ENCODE measurements at places on chromosomes 7 and 10. TPM values are rescaled to one million over a fixed set of nuclear protein-coding genes. Genes with fewer than 3 reads are reported as not detected.

DNA sequence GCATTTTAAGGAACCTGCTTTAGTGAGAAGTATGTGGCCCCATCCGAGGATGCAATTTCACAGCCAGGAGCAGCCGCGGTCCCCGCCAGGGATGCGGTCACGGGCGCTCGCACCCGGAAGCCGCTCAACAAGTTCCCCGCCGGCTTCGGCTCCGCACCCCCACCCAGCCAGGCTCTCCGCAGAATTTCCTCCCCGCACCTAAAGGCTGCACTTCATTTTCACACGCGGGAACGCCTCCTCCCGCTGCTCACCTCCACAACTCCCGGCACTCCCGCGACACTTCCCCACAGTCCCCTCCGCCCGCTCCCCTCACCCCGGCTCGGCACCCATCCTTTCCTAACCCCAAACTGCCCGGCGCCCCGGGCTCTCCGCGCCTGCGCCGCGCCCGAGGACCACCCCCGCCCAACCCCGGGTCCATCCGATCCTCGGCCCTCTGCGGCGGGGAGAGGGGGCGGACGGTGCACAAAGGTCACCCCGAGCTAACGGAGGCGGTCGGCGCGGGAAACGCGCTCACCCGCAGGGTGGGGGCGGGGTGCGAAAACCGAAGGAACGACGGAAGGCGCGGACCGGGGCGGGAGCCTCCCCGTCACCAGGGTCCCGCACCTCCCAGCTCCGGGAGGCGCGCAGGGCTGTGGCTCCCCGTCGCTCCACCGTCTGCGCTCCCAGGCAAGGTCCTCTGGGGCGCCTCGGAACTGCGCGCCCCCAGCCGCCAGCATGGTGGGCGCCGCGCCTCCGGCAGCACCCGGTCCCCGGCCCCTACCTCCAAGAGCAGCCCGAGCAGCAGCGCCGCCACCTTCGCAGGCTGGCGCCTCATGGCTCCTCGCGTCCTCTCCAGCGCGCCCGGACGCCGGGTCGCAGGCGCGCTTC lies 558 bp downstream of the VOPP1 start:
- DNase-seq, result peak; percentile 63

- DNase-seq, result no peak
These were observed 1288.0 kb upstream of the SORCS1 start for GRCh38 chr10:108452533-108452932.

GRCh38 chr10:101856626-101857025 lies 13.0 kb upstream of the KCNIP2 start:
- no peak for DNase-seq

DNA sequence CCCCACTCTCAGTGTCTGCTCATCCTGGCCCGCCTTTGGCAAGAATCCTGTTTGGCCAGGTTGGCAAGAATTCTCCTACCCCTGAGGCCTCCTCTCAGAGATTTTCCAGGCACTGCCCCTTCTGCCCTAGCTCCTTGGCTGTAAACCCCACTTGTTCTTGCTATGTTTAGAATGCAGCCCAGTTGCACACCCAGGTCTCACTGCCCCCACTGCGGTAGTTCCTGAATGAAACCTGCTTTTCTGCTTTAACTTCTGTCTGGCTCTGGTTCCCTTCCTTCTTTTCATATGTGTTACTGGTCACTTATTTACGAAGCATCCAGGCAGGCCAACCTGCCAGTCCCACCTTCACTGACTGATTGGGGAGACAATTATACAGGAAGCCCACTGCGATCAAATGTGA lies 576.9 kb downstream of the GLRX3 start:
- no peak for DNase-seq

Gene NEUROD6
- not detected for total RNA-seq

Measured in activated B cell treated with CpG ODN at 0.5 μM for 24 hours (primary cell).